Naive B cell (primary cell): ENCODE measurements at places on chromosomes 7 and 10.

DNA sequence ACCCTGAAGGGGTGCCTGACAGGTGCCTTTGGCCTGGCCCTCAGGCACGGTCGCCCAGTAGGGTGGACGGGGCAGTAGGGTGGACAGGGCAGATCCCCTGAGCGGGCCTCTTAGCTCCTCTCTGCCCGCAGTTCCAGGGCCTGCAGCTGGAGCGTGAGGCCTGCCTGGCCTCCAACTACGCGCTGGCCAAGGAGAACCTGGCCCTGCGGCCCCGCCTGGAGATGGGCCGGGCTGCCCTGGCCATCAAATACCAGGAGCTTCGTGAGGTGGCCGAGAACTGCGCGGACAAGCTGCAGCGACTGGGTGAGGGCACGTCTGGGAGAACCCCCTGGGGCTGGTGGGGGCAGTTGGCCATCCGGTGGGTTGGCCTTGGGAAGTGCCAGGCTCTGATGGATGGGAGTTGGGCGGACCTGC is 1.7 kb downstream of the VPS37D start:
- peaks cover 13% of the 10 kb centered on the region for H3K4me1 ChIP-seq
- H3K27me3 ChIP-seq: peaks cover 15% of the 10 kb centered on the region
- H3K36me3 ChIP-seq: no peaks in the 10 kb centered on the region
- H3K4me3 ChIP-seq: no peak overlapping the region
- H3K27ac ChIP-seq: no peak overlapping the region

GRCh38 chr7:141511676-141512396 is 39.4 kb upstream of the AGK start:
- peak overlapping the region; percentile 23 for H3K27ac ChIP-seq
- peaks cover 33% of the 10 kb centered on the region for H3K36me3 ChIP-seq
- H3K27me3 ChIP-seq: peaks cover 59% of the 10 kb centered on the region
- H3K4me3 ChIP-seq: peak overlapping the region; percentile 78

- no peak overlapping the region for H3K4me3 ChIP-seq
- no peaks in the 10 kb centered on the region for H3K27me3 ChIP-seq
- no peaks in the 10 kb centered on the region for H3K36me3 ChIP-seq
These were observed 119.8 kb upstream of the LANCL2 start for GRCh38 chr7:55245271-55245723.

DNA sequence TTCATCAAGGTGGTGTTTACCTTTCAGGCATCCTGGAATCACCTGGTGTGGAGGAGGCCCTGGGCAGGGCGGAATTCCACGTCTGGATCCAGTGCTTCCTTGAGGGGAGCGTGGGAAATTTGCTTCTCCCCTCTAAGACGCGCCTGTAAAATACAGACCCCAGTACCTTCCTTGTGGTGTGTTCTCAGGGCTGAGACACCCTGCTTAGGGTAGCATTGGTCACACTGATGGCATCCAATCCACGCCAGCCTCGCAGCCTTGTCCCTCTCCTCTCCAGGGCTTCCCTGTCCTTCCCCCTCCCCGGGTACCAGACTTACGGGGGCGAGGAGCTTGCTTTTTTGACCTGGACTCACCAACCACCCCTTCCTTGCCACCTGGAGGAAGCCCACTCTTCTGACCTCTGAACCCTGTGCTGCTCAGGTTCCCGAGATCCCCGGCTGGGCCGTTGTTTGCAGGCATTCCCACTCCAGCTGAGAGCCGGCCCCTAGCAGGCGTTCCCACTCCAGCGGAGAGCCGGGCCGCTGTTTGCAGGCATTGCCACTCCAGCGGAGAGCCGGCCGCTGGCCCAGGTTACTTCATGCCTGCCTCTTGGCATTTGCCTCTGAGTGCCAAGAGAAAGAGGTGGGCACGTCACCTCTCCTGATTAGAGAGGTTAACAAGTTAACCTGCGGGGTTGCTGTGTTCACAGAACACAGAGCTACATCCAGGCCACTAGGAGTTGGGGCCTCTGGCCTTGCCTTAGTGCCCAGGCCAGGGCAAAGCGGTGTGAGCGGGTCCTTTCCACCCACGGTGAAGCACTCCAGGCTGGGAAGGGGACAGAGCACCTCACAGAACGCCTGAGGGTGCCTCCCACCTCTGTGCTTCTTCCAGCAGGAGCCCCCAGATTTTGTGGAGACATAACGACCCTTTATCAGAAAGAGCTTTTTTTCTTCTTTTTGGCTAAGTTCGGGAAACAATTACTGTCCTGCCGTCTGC is 254.0 kb upstream of the PPP2R2D start:
- H3K27ac ChIP-seq: no peak overlapping the region
- peaks cover 6% of the 10 kb centered on the region for H3K27me3 ChIP-seq
- peaks cover 4% of the 10 kb centered on the region for H3K4me1 ChIP-seq
- no peak for DNase-seq
